ENCODE measurements at places on chromosomes 6 and 20. TPM values are rescaled to one million over a fixed set of nuclear protein-coding genes. Genes with fewer than 3 reads are reported as not detected.

VNN1 gene
- total RNA-seq = not detected

LPA gene
- not detected for total RNA-seq

GRCh38 chr6:67458265-67458664 lies 1176.8 kb upstream of the ADGRB3 start:
- DNase-seq = no peak
- H3K27me3 ChIP-seq = no peaks in the 10 kb centered on the region
- H3K4me1 ChIP-seq = no peaks in the 10 kb centered on the region

DNA sequence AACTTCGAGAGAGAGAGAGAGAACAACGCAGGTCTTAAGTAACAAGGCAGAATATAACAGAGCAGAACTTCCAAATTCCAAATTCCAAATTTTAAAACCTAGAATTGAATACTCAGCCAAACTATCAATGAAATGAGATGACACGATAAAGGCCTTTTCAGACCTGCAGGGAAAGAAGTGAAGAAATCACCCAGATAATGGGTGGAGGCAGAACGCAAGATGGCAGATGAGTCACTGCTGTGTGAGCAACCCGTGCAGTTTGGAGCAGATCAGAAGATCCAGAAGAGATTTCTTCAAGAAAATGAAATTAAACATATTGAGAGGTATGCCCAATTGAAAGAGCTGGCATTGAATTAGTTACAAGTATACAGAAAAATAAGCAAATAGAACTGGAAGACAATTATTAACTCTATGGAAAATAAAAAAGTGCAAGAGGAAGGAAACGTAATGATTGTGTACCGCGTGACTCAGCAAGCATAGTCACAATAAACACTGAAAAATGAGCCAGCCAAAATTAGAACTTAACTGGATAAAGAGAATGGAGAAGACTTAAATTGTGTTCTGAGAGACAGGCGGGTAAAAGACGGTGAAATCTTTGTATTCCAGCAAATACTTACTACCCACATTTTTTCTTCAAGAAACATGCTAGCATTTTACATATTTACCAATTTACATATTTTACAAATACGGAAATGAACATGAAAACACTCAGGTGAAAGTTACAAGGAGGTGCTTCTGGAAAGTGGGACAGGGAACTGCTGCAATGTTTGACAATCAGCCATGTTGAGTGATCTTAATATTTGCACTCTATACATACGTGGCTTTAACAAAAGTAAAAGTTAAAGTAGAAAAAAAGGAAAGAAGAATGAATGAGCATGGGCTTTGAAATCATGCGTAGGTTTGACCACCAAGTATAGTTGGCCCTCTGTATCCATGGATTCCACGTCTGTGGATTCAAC lies 87.9 kb upstream of the CDYL start:
- no peaks in the 10 kb centered on the region for H3K4me1 ChIP-seq
- H3K27me3 ChIP-seq = no peaks in the 10 kb centered on the region
- H3K27ac ChIP-seq = no peak overlapping the region
- no peaks in the 10 kb centered on the region for H3K36me3 ChIP-seq
- no peak overlapping the region for H3K4me3 ChIP-seq

GRCh38 chr20:3250091-3250504 lies 11.1 kb upstream of the SLC4A11 start:
- no peaks in the 10 kb centered on the region for H3K36me3 ChIP-seq
- no peak overlapping the region for H3K4me3 ChIP-seq
- H3K27ac ChIP-seq = no peak overlapping the region
- no peaks in the 10 kb centered on the region for H3K4me1 ChIP-seq

RAET1L gene
- not detected for total RNA-seq

DNA sequence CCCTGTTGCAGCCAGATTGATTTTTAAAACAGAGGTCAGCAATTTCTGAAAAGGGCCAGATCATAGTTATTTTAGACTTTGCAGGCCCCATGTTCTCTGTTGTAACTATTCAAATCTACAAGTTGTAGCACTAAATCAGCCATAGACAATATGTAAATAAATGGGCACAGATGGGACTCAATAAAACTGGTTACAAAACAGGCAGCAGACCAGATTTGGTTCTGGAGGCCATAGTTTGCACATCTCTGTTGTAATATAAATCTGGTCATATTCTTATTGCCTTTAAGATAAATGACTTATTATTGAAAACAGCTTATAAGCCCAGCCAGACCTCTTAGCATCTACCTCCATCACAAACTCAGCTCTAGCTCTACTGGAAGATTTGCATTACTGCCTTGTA lies 114.0 kb upstream of the ARG1 start:
- no peaks in the 10 kb centered on the region for H3K4me1 ChIP-seq
- no peak overlapping the region for H3K27ac ChIP-seq
- peaks cover 2% of the 10 kb centered on the region for H3K36me3 ChIP-seq
- no peak for DNase-seq
- H3K4me3 ChIP-seq = no peak overlapping the region

- H3K4me3 ChIP-seq = peak overlapping the region; percentile 78
- peaks cover 2% of the 10 kb centered on the region for H3K36me3 ChIP-seq
- peaks cover 69% of the 10 kb centered on the region for H3K4me1 ChIP-seq
- H3K27me3 ChIP-seq = no peaks in the 10 kb centered on the region
- peak overlapping the region; percentile 88 for H3K27ac ChIP-seq
Observed at GRCh38 chr6:32943864-32944649, 3.2 kb upstream of the HLA-DMB start.

DNA sequence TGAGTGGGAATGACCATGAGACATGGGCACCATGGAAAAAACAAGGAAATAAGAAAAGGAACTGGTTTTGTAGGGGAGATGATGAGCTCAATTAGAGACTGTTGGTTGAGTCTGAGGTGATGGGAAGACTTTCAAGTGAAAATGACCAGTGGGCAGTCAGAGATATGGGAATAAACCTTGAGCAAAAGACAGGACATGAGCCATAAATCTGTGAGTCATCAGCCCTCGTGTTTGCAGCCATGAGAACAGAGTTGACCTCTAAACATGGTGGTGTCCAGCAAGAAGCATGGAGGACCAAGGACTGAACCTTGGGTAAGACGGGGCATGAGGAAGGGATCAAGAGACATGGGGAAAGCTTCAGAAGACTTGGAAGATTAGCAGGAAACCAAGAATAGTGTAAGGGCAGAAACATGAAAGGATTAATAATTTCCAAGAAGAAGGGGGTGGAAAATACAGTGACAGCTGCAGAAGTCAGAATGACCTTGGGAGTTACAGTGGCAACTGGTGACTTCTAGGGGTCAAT lies 280.6 kb upstream of the PRDM1 start:
- no peaks in the 10 kb centered on the region for H3K27me3 ChIP-seq
- H3K27ac ChIP-seq = no peak overlapping the region
- H3K4me1 ChIP-seq = peaks cover 46% of the 10 kb centered on the region
- H3K36me3 ChIP-seq = peaks cover 4% of the 10 kb centered on the region
- no peak overlapping the region for H3K4me3 ChIP-seq
- no peak for DNase-seq

TFEB gene
- 15.6 TPM for total RNA-seq

C6orf52 gene
- 3.6 TPM for total RNA-seq

GRCh38 chr6:170107606-170108222 lies 183.2 kb downstream of the DLL1 start:
- no peaks in the 10 kb centered on the region for H3K36me3 ChIP-seq
- no peak overlapping the region for H3K4me3 ChIP-seq
- no peak overlapping the region for H3K27ac ChIP-seq
- H3K4me1 ChIP-seq = no peaks in the 10 kb centered on the region

GNMT gene
- total RNA-seq = 0.60 TPM

ENPP4 gene
- 5.9 TPM for total RNA-seq

DNA sequence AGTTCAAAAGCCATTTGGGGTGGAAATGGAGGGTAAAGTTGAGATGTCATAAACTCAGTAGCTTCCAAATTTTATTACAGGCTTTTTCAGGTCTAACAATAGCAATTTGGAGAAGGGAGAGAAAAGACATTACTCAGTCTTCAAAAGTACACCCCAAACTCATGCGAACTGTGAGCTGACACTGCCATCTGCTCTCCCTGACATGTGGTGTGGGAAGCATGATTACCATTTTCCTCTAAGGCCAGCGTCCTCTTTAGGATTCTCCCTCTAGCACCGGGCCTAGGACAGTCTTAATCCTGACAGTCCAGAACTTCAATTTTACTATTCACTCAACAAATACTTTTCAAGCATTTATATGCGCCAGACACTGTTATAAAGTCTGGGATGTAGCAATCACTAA lies 536.0 kb upstream of the JARID2 start:
- H3K27ac ChIP-seq = peak overlapping the region; percentile 57
- DNase-seq = no peak
- H3K27me3 ChIP-seq = peaks cover 4% of the 10 kb centered on the region
- peaks cover 41% of the 10 kb centered on the region for H3K4me1 ChIP-seq

- no peaks in the 10 kb centered on the region for H3K27me3 ChIP-seq
- H3K36me3 ChIP-seq = peaks cover 13% of the 10 kb centered on the region
- peak overlapping the region; percentile 34 for H3K4me3 ChIP-seq
- DNase-seq = no peak
- H3K4me1 ChIP-seq = peaks cover 52% of the 10 kb centered on the region
- peak overlapping the region; percentile 86 for H3K27ac ChIP-seq
Observed at GRCh38 chr6:24974182-24975171, 38.7 kb upstream of the RIPOR2 start.

GRCh38 chr20:58579069-58579818 lies 64.0 kb upstream of the APCDD1L start:
- H3K4me1 ChIP-seq = no peaks in the 10 kb centered on the region
- H3K4me3 ChIP-seq = no peak overlapping the region
- no peak overlapping the region for H3K27ac ChIP-seq
- H3K36me3 ChIP-seq = no peaks in the 10 kb centered on the region
- H3K27me3 ChIP-seq = peaks cover 5% of the 10 kb centered on the region

TAF4 gene
- 28.3 TPM for total RNA-seq

DNA sequence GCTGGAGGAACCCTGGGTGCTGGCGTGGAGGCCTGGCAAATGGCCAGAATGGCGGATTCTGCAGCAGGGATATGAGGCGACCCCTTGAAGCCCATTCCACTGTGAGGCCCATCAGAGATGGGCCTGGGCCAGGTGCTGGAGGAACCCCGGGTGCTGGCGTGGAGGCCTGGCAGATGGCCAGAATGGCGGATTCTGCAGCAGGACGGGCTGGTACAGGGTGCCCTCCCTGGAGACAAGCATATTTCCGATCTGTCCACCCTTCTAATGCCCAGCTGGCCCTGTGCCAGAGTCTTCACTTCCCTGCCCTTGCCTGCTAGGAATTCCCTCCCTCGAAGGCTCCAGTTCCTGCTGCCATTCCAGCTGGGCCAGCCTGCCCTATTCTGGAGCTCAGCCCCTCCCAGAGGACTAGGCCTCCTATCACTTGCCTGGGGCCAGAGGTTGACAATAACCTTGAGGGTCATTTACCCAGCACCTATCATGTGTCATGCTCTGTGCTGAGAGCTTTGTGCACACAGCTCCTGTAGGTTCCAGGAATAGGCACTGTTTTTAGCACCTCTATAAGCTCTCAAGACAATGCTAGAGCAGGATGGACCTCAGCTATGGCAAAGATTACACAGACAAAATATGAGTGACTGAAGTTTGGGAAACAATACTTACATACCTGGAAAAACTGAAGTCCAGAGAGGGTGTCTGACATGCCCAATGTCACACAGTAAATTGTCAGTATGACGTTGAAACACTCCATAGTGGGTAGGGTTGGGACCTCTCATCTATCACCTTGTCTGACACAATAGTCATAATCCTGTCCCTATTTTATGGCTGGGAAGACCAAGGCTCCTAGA lies 21.4 kb downstream of the SUN5 start:
- no peaks in the 10 kb centered on the region for H3K4me1 ChIP-seq
- H3K36me3 ChIP-seq = no peaks in the 10 kb centered on the region
- no peak overlapping the region for H3K27ac ChIP-seq
- H3K4me3 ChIP-seq = no peak overlapping the region

NMBR gene
- total RNA-seq = not detected

ARG1 gene
- total RNA-seq = not detected

MLN gene
- not detected for total RNA-seq

CDKN1A gene
- 107 TPM for total RNA-seq

GRCh38 chr6:149856256-149856994 lies 7.7 kb downstream of the LRP11 start:
- peaks cover 37% of the 10 kb centered on the region for H3K4me1 ChIP-seq
- H3K27me3 ChIP-seq = peaks cover 17% of the 10 kb centered on the region
- H3K4me3 ChIP-seq = no peak overlapping the region

DNA sequence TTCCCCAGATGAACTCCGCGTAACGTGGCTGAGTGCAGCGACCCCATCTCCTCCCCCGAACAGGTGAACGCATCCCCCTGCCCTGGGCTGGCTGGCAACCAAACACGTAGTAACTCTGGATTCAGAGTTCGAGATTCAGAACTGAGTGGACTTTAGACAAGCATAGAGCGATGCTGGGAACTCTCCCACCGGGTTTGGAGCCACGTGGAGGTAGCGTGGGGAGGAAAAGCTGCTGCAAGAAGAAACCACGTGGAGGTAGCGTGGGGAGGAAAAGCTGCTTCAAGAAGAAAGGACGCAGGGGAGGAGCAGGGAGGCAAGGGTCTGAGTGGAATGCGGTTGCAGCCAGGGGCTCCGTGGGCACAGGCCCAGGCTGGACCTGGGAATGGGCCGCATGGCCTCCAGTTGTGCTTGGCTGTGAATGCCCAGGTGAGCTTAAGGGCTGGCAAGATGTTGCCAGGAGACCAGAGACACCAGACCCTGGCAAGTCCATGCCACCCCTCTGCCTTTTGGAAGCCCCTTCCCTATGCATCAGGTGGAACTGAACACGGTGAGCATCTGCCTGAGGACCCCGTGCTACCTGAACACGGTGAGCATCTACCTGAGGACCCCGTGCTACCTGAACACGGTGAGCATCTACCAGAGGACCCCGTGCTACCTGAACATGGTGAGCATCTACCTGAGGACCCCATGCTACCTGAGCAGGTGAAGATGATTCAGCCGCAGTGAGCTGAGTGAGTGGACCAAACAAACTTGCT lies 118.0 kb upstream of the FRMD1 start:
- DNase-seq = no peak
- no peak overlapping the region for H3K27ac ChIP-seq
- no peaks in the 10 kb centered on the region for H3K36me3 ChIP-seq
- peaks cover 5% of the 10 kb centered on the region for H3K27me3 ChIP-seq

HMGN3 gene
- 51.0 TPM for total RNA-seq

HTR1B gene
- total RNA-seq = not detected

DNA sequence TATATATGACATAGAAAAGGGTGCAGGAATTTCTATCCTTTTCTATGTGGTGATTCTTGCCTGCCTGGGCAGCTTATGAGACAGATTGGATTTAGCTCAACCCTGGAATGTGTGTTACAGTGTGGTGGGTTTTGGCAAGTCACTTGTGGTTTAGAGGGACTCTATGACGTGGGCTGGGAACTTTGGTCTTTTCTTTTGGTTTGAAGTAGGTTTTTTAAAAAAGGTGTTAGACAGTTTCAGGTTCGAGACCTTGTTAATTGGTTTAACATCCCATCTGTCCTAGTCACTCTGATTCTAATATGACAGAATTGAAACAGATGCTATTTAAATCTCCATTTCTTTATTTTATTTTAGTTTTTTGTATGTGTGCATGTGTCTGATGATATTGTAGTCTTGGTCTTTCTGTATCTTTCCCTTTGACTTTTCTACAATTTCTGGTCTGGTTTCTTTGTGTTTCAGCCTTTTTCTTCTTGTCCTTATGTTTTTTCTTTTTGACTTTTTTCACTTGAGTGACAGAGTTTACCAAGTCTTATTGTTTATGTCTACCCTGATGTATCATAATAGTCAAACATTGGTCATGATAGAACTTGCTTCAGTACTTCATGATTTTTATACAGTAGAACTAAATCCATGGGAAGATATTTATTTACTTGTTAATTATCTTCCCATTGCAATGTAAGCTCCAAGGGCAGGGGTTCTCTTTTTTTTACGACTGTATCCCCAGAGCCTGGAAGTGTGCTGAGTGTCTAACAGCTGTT lies 174.3 kb downstream of the CDKAL1 start:
- H3K27me3 ChIP-seq = no peaks in the 10 kb centered on the region
- H3K4me3 ChIP-seq = no peak overlapping the region
